Suppressor macrophage (primary cell): ENCODE measurements at places on chromosomes 5 and 9.
A peak's percentile ranks its signal among the peaks of the same experiment; 100 is the strongest.

- no peak for DNase-seq
Measured at GRCh38 chr5:87735923-87736322, 323.2 kb upstream of the CCNH start.

DNA sequence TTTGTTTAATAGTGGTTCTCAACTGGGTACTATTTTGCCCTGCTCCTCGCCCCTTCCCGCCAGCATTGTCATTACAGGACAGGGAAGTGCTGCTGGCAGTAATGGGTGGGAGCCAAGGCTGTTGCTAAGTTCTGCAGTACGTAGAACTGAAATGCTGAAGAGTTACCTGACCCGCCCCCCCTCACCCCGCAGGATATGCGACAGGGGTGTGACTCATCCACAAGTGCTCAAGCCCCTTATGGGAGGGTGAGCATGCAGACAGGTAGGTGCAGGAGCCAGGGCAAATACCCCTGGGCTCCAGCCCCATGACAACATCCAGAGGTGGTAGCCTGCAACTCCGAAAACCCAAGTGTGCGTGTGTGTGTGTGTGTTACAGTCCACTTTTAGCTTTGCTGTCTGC is 35.7 kb downstream of the LRRC70 start:
- no peak for DNase-seq

DNA sequence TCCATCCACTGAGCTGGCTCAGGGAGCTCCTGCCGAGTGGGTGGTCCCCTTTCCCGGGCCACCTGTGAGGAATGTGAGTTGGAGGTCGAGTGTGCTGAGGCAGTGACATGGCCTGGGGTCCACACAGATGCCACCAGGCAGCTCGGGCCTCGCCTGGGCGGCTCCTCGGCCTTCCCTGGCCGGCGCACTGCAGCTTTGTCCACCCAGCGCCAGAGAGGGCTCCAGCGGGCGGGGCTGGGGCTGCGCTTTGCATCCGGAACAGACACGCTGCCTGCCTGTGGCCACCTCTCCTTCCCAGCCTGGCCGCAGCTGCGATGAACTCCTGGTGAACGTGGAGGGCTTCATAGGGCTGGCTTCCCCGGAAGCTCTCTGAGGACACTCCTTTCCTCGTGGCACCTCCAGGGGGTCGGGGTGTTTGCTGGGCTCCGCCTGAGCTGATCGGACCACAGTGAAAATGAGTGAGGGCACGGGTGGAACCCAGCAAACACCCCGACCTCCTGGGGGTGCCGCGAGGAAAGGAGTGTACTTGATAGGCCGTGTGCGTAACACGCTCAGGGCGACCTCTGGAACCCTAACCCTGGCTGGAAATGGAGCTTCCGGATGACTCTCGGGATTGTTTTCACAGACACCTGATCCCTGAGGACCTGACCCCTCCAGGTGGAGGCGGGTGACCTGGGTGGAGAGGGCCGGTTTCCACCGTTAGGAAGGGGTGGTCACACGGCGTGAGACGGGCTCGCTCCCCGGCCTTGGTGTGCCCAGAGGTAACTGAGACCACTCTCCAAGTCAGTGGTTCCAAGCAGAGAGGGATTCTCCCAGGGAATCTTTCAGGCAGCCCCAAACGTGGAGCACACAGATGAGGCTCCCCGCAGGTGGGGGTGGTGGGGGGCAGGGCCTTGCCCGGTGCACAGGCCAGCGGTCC is 31.8 kb upstream of the RXRA start:
- DNase-seq: peak; percentile 33

- DNase-seq: no peak
Measured at GRCh38 chr9:76433836-76434235, 25.1 kb upstream of the GCNT1 start.

- peak; percentile 27 for DNase-seq
Measured at GRCh38 chr5:160792281-160792680, 59.7 kb downstream of the ATP10B start.

- DNase-seq: no peak
Measured at GRCh38 chr5:88364991-88365390, 96.3 kb upstream of the TMEM161B start.

DNA sequence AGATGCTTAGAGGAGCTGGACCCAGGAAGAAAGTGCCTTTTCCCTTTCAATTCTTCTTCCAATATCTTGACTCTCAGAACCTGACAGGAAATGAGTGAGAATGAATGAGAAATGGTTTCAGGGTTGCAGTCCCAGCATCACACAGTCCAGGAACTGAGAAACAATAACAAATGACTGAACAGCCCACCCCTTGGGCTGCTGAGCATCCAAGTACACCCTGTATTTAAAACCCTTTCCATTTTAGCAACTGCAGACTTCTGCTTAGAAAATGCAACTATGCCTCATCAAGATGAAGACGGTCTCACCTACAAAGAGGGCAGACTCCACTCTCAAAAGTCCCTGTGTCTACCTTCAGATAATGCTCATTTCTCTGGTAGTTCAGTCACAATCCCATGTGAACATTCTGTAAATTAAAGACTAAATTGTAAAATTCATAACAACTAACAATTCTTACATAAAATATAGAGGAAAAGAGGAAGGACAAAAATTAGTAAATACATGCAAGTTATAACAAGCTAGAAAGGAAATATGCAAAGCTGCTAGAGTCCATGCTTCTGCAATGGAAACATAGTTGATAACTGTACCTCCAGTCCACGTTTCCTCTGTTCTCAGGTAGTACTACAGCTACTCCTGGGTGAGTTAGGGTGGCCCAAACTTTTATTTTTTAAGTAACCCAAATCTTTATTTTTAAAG is 316.5 kb downstream of the ICE1 start:
- DNase-seq: no peak

- no peak for DNase-seq
Measured at GRCh38 chr5:165031371-165031770, 1526.0 kb downstream of the MAT2B start.

DNA sequence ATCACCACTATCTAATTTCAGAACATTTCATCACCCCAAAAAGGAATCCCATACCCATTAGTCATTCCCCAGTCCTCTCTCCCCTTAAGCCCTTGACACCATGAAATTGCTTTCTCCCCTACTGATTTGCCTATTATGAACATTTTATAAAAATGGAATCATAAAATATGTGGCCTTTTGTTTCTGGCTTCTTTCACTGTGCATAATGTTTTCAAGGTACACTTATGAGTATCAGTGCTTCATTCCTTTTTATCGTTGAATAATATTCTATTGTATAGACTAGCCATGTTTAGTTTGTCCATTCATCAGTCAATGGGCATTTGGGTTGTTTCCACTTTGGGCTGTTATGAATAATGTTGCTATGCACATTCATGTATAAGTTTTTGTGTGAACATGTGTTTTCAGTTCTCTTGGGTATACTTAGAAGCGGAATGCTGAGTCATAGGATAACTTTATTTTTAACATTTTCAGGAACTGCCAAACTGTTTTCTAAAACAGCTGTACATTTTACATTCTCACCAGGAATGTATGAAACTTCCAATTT is 40.4 kb upstream of the FGF1 start:
- DNase-seq: peak; percentile 75
